Inflammatory macrophage treated with lipopolysaccharide for 1 hour (primary cell): ENCODE measurements at places on chromosomes 11 and 22.

DNA sequence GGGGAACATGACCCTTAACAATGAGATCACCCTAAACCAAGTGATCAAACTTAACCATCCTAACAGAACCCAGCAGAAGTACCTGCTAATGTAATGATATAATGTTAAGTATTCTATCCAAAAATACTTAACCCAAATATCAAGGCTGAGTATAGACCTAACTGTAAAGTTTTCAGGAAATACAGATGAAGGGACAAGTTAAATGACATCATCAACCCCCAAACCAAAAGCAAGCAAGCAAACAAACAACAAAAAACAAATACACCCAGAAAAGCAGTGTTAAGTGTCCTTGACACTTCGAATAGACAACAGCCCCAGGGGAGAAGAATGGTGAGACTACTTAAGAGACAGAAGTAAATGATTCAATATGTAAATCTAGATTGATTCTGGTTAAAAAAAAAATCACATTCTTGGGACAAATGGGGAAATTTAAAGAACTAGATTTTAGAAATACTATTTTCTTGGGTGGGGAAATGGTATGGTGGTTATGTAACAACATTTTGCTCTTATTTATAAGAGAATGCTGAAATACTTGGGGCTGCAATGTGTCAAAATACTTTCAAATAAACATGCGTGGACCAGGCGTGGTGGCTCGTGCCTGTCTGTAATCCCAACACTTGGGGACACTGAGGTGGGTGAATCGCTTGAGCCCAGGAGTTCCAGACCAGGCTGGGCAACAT lies 2.5 kb downstream of the CSTF3 start:
- peak; percentile 77 for DNase-seq

- DNase-seq, result peak; percentile 91
Measured at GRCh38 chr22:50200461-50201190, at the start of gene SELENOO. Gene SELENOO, plus strand, starts transcription at chr22:50201011. Its CDS starts 26 bp downstream, at chr22:50201037.

DNA sequence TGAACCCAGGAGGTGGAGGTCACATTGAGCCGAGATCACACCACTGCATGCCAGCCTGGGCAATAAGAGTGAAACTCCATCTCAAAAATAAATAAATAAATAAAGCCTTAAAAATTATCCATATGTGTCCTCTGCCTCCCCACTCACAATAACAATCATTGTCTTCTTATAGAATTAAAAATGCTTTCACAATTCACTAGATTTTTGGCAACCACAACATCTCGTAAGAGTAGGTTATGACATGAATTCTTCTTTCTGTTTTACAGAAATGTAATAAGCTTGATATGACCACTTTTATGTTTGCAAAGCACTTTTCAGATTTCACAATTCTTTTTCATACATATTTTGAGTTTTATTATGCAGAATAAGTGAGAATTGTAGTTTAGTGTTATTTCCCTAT lies 54.5 kb upstream of the HSPA8 start:
- no peak for DNase-seq

DNA sequence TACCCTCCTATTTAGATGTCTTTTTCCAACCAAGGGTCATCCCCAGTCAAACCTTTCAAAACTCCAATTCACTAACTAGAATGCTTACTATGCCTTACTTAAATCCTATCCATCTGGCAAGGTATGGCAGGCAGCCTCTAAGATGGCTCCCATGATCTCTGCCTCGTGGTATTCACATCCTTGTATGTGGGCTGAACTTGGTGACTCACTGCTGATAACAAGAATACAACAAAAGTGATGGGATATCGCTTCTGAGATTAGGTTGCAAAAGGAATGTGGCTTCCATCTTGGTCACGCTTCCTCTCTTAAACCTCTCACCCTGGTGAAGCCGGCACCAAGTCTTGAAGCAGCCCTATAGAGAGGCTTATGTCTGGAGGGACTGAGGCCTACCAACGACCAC lies 29.6 kb upstream of the UPB1 start:
- no peak for DNase-seq

DNA sequence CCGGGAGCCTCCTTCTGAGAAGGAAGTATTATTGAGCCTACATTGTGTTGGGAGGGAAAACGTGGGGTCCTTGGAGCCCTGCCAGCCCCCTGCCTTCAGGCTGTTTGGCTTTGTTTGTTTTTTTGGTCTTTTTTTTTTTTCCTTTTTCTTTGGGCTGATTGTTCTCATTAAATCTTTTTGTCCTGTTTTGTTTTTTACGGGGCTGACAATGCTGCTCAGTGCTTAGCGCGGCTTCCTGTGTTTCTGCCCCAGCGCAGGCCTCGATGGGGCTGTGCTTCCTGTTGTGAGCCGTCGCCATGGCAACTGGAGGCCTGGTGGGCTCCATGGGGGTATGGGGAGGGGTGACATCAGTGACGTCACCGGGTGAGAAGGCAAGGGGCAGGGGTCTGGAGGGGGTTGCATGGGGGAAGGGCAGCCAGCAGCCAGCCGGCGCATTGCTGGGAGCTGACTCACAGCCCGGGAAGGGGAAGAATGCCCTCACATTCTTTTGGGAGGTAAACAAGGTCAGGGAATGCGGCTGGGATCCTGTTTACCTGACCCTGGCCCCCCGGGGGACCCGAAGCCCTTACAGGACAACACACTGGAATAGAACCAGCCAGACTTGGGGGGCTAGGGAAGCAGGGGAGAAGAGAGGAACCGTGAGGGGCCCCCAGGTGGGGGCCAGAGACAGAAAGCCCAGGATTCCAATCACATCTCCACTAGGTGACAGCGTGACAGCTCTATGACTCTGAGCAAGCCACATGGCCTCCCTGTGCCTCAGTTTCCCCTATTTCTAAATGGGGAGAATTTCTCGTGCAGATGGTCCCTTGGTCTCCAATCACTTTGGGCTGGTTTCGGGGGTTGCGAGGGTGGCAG lies 22.2 kb upstream of the CBX7 start:
- no peak for DNase-seq

- DNase-seq, result no peak
Measured at GRCh38 chr11:75472081-75472732, 39.2 kb upstream of the KLHL35 start.

- no peak for DNase-seq
Measured at GRCh38 chr11:75376175-75376574, 23.1 kb upstream of the RPS3 start.

DNA sequence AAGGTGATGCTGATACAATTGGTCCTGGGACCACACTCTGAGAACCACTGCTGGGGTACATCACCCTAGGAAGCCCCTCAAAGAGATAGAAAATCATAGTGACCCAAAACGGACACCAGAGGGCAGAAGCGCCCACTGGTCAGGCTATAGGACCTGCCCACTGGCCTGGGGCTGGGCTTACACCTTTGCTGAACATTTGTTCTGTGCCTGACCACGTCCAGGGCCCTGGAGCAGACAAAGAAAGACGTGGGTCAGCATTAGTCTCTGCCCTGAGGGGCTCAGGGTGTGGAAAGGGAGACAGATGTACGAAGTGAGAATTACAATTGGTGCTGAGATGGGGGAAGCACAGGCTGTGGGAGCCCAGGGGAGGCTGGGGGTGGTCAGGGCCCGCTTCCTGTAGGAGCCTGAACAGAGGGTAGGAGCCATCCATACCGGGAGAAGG lies 14.4 kb upstream of the SERPINH1 start:
- peak; percentile 67 for DNase-seq

- no peak for DNase-seq
Measured at GRCh38 chr22:27205492-27206373, 548.3 kb downstream of the MIAT start.

DNA sequence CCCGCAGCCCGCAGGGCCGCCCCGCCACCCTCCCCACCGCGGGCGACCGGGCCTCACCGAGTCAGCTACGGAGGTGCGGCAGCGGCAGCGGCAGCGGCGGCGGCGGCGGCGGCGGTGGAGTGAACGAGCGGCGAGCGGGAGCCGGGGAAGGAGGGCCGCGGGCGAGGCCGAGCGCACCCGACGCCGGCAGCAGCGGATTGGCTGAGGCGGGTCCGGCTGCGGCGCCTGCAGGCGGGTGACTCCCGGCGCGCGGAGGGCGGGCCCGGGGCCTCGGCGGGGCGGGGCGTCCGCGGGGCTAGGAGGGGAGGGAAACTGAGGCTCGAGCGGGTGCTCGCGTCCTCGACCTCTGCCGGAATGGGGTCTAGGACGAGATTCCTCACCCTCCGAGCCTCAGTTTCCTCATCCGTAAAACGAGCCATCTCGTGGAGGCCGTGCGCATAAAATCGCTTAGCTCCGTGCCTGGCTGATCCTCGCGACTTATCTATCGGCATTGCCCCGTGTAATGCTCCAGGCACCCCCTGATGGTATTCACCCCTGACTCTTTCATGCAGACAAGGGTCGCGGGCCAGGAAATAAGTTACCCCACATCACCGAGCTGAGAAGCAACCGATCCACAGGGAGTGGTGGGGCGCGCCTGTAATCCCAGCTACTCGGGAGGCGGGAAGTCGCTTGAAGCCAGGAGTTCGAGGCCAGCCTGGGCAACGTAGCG lies at the start of gene CPT1A:
TSS of gene CPT1A (minus strand) at position 199 of the 709 bp plus-strand sequence. CDS start 26,442 bp downstream, outside the sequence.
- peak; percentile 67 for DNase-seq

DNA sequence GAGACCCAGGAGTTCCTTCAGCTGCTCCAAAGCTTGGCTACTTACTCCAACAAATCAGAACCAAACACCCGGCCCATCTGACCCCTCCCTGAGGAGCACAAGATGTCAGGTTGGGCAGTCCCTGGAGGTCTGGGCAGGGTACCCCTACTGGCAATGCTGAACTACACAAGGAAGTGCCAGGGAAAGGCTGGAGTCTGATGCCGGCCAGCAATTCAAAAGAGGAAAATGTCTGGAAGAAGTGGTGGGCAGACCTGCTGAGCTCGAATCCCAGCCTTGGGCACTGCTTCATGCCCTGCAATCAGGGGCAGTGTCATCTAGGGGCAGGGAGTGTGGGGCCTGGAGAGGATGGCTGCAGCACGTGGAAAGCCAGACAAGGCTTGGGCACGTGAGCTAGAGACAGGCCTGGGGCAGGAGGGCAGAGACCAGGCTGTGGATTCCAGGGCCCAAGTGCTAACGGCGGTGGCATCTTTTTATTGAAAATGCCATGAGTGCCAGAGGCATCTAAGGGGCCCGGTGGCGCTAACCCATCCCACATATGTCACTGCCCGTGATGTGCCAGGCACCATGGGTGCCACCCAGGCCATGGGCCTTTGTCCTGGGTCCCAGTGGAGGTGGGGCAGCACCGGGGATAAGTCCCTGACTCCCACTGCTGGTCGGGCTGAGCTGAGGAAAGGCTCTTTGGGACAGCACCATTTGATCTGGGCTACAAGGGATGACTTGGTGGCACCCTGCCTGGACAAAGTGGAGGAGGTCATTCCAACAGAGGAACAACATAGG lies 97.9 kb upstream of the PITPNB start:
- no peak for DNase-seq

GRCh38 chr11:57536947-57537619 lies at the start of gene SMTNL1:
Gene SMTNL1, plus strand, starts transcription at chr11:57537595. Its CDS starts 5,048 bp downstream, at chr11:57542643.
- no peak for DNase-seq
